ENCODE measurements at places on chromosomes 4 and X. TPM values are rescaled to one million over a fixed set of nuclear protein-coding genes. Genes with fewer than 3 reads are reported as not detected.
A peak's percentile ranks its signal among the peaks of the same experiment; 100 is the strongest.

DNA sequence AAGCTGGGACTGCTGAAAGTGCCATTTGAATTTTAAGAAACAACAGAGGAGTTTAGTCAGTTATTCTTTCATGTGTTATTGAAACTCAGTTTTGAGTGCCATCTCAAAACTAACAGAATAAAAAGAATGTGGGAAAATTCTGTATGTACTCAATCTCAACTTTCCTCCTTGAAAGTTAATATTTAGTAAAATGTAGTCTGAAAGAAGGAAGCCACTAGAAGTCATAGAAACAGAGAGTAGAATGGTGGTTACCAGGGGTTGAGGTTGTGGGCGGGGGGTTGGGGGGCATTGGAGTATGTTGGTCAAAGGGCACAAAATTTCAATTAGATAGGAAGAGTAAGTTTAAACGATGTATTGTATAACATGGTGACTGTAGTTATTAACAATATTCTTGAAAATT is 628.3 kb upstream of the MAGEB2 start:
- DNase-seq: no peak

Gene CENPVL2
- 0.55 TPM for total RNA-seq

DNA sequence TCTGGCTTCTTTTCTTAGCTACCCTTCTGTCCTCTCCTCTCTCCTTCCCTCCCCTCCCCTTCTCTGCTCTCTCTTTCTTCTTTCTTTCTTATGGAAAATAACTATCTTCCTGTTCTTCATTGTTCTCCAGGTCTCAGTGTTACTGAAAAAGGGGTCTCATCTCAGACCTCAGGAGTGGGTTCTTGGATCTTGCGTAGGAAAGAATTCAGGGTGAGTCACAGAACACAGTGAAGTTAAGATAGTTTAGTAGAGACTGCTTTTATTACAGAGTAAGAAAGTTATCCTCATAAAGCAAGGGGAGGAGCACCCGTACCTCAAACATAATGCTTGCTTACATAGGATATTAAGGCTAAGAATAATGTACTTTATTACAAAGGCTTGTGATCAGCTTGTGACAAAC is 31.8 kb upstream of the CWH43 start:
- DNase-seq: no peak

DNA sequence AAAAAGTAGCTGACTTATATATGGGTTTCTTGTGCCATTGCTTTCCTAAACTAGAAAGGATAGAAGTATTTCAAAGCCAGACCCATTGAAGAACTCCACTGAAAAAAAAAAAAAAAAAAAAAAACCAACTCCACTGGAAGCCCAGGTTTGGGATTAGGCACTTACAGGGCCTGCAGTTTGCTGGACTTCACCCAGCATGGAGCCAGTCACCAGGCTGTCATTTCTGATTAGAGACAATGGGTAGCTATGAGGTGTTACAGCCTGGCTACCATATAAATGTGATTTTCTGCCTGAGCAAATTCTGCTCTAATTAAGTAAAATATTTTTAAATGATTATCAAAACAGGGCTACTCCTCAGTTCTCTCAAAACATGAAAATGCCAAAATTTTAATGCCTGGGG is 49.5 kb downstream of the HS6ST2 start:
- peak; percentile 49 for DNase-seq

DNA sequence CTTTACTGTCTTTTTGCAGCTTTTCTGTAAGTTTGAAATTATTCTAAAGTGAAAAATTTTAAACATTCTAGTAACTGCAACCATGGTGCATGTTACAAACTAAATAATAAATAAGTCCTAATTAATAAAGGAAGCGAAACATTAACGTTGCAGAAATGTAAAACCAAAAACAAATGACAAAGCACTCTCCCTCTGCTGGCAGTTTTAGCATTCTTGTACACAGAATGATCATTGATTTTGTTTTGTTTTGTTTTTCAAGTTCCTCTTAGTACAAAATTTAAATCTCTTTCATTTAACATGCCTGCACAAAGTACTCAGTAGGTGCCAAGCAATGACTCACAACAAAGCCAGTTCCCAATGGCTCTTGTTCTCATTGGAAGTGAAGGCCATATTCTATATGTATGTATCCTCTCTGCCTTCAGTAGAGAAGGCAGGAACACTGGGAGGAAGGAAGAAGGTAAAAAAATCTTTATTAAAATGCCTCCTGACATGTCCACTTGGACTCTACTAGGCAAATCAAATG is 13.7 kb upstream of the TMSB4X start:
- DNase-seq: no peak

Gene PDCL2
- not detected for total RNA-seq

Gene GPR50
- total RNA-seq: 0.18 TPM

Gene CXCL1
- total RNA-seq: 0.86 TPM

Gene FAT4
- 2.1 TPM for total RNA-seq

Gene NIPAL1
- 3.4 TPM for total RNA-seq

Gene SLC26A1
- total RNA-seq: 0.75 TPM

DNA sequence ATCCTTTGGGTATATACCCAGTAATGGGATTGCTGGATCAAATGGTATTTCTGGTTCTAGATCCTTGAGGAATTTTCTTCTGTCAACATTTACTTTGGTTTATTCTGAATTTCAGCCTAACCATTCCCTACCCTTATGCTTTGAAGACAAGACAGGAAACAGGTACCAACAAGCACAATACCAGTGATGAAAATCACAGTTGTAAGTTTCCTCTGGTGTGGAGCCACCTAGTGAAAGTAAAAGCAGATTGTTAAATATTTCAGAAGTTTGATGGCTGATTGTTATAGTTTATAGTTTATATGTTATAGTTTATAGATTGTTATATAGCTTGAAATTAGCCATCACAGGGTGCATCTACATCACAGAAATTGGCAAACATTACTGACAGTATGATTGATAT is 104.5 kb upstream of the AGA start:
- DNase-seq: no peak

Gene FAM47E
- 0.99 TPM for total RNA-seq

- no peak for DNase-seq
Observed at GRCh38 chrX:136584545-136584944, 52.5 kb downstream of the VGLL1 start.

GRCh38 chr4:73387552-73387951 is 16.5 kb upstream of the ALB start:
- no peak for DNase-seq

Gene KCNE5
- total RNA-seq: 4.6 TPM

- DNase-seq: no peak
Observed at GRCh38 chr4:48137846-48138245, 3.8 kb upstream of the TXK start.

DNA sequence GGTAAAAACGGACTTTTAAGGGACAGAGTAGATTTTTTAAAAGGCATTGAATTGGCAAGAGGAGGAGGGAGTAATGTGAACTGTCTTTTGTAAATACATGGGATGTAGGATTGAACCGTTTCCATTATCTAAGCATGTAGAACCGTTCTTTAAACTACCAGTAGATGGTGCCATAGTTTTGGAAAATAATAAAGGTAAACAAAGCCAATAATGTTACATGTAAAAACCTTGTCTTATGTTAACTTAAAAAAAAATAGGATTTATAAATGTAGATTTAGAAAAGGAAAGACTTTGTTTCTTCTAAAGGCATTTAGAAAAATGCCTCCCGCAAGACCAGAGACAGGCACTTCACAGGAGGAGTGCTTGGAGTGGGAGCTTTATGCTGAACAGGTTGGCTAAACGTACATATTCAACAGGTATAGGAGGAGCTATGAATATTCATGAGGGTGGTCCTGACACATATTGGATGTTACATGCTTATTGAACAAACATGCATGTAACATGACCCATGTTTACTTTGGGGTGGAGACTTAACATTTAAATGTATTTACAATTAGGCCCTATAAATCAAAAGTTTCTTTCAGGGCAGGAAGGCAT is 45.5 kb upstream of the FAM241A start:
- DNase-seq: peak; percentile 46

- DNase-seq: no peak
Observed at GRCh38 chr4:22071749-22072148, 123.2 kb upstream of the KCNIP4 start.

DNA sequence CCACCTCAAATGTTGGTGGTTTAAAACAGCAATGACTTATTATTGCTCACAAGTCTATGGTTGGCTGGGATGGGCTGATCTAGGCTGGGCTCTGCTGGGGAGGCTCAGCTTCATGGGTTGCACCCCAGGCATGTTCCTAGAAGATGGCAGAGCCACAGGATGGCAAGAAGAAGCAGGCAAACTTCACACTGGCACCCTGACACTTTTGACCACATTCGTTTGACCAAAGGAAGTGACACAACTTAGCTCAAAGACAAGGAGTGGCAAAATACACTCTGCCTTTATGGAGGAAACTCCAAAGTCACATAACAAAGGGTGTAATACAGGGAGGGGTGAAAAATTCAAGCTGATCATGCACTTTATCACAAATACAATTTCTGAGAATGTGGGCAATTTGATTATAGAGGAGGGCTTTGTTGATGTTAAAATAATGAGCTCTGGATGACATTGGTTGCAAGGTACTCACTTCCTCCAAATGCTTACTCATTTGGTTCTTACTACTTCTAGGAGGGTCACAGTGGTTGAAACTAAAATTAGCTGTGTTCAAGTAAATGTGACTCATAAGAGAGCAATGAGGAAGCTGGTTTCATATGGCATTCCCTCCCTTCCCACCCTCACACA is 249.2 kb upstream of the RPS6KA3 start:
- DNase-seq: no peak

- peak; percentile 84 for DNase-seq
Observed at GRCh38 chrX:154396973-154397887, 947 bp upstream of the RPL10 start.

Gene CYBB
- not detected for total RNA-seq

Gene ATOH1
- 1.0 TPM for total RNA-seq

Gene CYSLTR1
- total RNA-seq: not detected

GRCh38 chr4:100348473-100348872 is 158.2 kb upstream of the DDIT4L start:
- DNase-seq: no peak

DNA sequence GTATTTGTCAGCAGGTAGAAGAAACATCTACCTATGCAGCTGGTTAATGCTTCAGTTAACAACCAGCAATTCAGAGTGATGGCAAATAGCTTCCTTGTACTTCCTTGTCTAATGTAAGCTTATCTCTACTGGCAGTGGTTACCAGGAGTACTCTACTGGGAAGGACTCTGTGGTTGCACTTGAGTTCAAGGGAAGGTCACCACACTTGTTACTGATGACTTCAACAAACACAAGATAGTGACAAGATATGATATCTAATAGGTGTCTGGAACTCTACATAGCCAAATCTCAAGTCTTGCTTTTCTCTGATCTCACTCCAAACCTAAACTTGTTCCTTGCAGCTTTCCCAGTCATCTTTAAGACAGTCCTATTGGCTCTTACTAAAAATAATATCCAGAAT is 1644.9 kb upstream of the TENM3 start:
- no peak for DNase-seq

Gene ERAS
- not detected for total RNA-seq

Gene ZCCHC12
- 1.6 TPM for total RNA-seq

DNA sequence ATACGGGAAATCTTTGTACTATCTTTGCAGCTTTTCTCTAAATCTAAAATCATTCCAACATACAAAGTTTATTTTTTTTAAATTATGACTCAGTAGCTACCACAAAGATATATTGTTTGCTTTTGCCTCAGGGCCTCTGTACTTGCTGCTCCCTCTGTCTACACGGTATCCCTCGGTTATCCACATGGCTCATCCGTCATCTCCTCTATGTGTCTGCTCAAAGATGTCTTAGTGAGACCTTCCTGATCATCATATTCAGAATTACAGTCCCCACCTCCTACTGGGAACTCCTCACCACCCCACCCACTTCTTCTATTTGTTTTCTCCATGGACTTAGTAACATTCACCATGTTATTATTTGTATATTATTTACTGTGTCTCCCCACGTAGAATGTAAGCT is 107.8 kb downstream of the PARM1 start:
- DNase-seq: no peak

DNA sequence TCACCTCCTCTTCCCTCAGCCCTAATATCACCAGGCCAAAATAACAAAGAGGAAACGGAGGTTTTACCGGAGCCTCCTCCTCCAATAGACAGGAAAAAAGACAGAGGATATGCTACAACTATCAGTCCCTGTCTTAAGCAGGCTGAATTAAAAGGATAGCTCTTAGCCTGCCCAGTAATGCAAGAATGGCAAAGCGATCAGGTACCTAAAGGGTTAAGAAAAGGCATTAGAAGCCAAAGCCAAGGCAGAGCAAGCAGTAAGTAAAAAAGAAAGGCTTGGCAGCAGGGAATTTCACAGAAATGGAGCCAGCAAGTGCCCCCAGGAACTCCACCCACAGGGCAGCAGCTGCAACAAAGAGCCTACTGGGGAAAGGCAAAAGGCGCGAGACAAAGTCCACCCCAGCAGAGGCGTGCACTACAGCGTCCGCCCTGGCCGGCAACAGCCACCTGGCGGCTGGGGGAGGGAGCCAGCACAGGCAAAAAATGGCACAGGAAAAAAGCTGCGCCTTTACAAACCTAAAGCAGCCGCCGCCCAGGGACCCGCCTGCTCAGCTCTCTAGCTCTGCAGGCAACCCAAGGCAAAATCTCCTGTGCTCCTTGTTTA is 220.6 kb upstream of the ZC4H2 start:
- DNase-seq: peak; percentile 92

GRCh38 chr4:126247409-126247808 is 932.7 kb downstream of the FAT4 start:
- DNase-seq: no peak
